Umbilical cord (tissue), 2 donors: ENCODE measurements at places on chromosomes 12 and 14.

GRCh38 chr12:12195516-12195915, 71.3 kb downstream of the LRP6 start:
- DNase-seq: no peak

- DNase-seq: peak; percentile 40
These were observed 147.9 kb upstream of the E2F7 start for GRCh38 chr12:77213319-77213718.

DNA sequence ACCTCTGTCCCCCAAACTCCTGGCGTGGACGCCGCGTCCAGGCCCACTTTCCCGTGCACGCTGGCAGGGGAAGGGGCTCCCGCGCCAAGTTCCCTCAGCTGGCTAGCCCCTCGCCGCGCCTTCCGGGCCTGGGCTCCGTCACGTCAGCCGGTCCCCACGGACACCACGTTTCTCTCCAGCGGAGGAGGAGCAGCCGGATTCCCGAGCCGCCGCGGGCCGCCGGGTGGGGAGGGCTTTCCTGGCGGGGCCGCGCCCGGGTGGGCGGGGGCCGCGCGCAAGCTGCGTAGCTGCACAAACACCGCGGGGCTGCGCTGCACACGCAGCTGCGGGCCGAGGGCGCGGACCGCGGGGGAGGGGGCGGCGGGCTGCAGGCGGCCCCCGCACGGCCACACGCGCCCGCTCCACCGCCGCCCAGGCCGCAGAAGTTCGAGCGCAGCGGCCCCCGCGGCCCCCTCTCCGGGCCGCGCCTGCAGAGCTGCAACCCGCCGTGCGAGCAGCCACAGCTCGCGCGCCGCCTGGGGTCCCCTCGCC, 45.1 kb upstream of the PNMA1 start:
- peak; percentile 80 for DNase-seq

GRCh38 chr12:121957861-121958515, 39.6 kb downstream of the CFAP251 start:
- DNase-seq: no peak

- no peak for DNase-seq
These were observed 34.7 kb downstream of the CYP46A1 start for GRCh38 chr14:99718811-99719192.
